ENCODE measurements at places on chromosomes 16 and 17.
A peak's percentile ranks its signal among the peaks of the same experiment; 100 is the strongest.

- peak; percentile 49 for DNase-seq
Measured at GRCh38 chr16:85903559-85903958, 4.6 kb downstream of the IRF8 start.

GRCh38 chr16:35741546-35741945 lies 2282.1 kb downstream of the TP53TG3F start:
- DNase-seq, result no peak

- no peak for DNase-seq
Measured at GRCh38 chr17:50051082-50051576, 4.8 kb upstream of the ITGA3 start.

DNA sequence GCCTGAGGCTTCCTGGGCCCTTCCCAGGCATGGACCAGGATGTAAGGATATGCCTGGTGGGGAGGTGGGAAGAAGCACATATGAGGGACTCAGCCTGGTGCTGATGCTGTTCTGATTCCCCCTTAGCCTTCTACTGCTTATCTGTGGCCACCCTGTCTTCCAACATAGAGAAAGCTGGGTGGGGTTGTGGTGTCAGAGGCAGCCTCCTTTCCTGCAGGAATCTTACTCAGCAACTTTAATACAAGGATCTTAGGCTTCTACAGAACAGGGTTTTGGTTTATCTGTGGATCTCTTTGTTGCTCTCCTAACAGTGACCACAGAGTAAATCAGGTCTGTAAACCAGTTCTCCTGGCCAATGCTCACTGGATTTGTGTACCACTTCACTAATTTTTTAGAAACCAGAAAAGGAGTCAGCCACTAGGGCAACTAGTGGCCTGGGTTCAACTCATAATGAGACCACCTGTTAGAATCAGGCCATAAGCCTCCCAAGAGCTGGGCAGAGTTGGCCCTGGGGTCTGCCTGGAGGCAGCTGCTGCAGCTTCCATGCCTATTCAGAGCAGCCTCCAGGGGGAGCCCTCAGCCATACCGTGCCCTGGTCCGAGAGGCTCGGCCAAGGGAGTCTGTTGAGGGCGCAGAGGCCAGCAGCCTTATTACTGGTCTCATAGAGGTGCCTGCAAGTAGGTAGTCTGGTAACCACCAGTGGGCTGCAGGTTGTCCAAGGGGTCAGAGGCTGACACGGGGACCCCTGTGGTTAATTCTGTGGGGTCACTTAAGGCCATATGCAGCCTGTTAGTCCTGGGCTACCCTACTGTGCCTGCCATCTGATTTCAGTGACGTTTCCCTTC lies 7.1 kb downstream of the HAS3 start:
- peak; percentile 40 for DNase-seq

GRCh38 chr17:59954856-59955255 lies 9.7 kb downstream of the RNFT1 start:
- DNase-seq, result no peak

DNA sequence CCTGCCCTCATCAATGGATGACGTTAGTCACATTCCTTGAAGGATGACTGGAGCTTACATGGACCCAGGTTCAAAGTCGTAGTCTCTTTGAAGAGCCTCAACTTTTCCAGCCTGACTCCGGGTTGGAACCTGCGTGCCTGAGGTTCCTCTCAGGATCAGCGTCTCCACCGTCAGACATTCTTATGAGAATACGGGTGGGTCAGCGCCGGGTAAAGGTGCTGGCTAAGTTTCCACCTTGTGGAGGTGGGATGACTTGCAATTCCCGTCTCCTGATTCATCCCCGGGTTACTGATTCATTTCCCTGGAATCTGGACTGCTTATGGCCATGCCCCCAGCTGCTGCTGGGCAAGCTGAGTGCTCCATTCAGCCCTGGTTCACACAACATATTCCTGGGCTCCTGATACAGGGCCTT lies 38.9 kb upstream of the CMIP start:
- DNase-seq, result no peak

All from inflammatory macrophage (primary cell).